ENCODE measurements at places on chromosomes 4 and X.

DNA sequence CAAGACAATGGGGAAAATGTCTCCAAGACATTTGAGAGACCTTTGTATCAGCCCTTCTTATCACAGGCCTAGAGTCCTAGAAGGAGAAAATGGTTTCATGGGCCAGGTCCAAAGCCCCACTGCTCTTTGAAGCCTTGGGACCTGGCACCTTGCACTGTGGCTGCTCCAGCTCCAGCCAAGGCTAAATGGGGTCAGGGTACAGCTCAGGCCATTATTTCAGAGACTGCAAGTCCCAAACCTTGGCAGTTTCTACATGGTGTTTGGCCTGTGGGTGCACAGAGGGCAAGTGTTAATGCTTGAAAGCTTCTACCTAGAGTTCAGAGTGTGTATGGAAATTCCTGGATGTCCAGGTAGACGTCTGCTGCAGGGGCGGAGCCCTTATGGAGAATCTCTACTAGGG lies 28.5 kb downstream of the SHROOM3 start:
- no peak for DNase-seq

DNA sequence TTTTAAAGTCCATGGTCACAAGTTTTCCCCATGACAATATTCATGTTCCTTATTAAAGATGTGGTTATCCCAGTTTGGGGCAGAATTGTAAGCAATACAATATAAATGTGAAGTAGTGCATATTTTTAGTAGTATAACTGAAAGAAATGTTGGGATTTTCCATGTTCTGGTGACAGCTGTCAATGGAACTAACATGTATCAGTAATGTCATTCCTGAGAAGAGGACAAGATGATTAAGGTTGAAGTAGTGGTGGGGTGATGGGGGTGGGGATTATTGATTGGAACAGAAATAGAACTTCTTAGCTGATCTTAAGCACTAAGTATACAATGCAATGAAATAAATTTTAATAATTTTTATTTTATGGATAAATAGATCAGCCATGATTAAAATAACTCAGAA lies 81.6 kb downstream of the PDHA2 start:
- no peak for DNase-seq

DNA sequence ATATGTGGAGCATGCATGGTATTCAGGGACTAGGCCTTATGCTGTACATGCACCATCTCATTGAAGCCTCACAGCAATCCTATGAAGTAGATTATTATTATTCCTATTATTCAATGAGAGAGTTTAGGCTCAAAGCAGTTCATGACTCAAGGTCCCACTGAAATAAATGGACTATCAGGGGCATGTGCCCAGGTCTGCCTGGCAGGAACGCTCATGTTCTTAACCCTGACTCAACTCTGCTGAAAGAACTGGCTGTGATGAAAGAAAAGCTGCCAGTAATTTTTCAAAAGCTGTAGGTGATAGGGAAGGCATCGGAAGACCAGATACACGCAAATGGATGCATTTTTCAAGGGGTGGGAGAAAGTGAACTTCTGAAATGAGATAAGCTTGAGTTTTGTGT lies 243.4 kb downstream of the PTTG2 start:
- no peak for DNase-seq

DNA sequence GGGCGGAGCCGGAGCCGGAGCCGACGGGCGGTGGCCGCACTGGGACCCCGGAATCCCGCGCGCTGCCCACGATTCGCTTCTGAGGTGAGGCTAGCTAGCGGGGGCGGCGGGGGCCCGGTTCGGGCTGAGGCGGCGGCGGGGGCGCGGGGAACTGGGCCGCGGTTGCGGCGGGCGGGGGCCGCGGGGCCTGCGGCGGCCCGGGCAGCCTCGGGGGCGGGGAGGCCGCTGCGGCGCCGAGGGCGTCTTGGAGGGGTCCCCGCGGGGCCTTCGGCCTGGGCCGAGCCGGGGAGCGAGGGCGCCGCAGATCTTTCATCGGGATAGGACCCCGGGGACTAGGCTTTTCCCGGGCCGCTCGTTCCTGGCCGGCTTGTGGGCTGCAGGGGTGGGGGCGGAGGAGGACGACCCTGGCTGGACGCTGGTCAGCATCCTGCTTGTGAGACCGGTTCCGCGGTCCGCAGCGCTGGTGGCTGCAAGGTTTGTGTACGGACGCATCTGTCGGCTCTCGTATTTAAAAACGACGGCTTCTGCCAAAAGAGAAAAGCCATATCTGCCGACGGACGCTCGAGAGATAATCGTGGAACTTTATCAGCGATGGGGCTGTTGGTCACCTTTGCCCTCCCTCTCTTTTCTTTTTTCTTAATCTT lies 419 bp downstream of the ADD1 start:
- no peak for DNase-seq

DNA sequence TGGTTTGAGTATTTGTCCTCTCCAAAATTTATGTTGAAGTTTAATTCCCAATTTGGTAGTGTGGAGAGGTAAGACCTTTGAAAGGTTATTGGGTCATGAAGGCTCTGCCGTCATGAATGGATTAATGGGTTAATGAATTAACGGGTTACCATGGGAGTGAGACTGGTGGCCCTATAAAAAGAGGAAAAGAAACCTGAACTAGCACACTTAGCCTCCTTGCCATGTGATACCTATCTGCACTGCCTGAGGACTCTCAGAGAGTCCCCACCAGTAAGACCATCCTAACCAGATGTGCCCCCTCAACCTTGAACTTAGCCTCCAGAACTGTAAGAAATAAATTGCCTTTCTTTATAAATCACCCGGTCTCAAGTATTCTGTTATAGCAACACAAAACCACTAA lies 39.3 kb downstream of the PAGE1 start:
- DNase-seq, result no peak

DNA sequence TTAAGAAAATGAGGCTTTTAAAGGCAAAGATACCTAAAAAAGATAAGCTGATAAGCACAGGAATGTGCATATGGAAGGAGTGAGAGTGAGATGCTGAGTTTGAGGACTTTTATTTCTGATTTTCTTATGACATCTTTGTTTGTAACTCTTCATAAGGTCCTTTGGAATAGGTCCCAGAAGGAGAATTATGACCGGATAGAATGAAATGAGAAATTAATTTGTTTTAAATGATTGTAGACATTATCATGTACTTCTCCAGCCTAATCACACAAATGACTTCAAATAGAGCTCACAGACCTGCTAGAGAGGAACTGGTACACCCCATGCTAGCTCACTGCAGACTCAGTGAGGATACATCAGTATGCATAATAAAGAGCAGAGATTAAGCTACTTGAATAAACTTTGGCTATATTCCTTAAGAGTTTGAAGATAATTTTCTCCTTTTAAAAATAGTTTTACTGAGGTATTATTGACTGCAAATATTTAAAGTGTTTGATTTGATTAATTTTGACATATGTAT lies 5.6 kb downstream of the GK2 start:
- DNase-seq, result no peak

DNA sequence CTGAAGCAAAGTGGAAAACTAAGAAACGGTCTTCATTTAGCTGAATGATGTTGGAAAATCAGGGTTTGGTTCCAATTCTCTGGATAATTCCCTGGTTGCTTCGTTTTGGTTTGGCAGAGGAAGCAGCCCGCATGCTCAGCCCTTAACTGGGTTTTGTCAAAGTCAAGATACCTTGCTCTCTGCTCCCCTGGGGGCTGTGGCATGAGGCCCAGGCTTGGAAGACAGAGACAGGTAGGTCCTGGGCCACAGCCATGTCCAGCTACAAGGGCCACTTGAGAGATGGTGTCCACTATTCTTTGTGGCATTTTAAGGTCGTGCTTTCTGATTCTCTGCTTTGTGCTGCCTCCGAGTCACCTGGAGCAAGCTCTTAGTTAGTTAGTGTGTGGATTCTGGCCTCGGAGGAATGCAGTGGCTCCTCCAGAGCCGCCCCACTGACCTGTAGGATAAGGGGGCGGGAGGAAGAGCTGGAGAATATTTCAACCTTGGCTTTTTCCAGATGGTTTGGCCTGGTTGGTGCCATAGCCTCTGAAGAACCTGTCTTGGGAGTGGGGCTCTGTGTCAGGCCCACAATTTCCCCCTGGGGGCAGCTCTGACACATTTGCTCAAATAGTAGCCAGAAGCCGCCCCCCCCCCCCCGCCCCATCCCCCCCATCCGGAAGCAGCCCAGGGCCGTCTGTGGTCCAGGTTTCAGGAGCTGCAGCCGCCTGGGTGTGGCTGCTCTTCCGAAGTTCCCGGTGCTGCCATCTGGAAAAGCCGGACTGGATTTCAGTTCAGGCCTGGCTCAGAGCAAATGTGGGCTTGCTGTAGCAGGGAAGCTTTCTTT lies 147.1 kb downstream of the NHS start:
- DNase-seq, result no peak

- no peak for DNase-seq
Observed at GRCh38 chr4:15794426-15794825, 16.3 kb downstream of the CD38 start.
